ENCODE measurements at places on chromosomes 6 and 20. TPM values are rescaled to one million over a fixed set of nuclear protein-coding genes. Genes with fewer than 3 reads are reported as not detected.

Gene PLG
- not detected for total RNA-seq

Gene TGM3
- not detected for total RNA-seq

Gene ULBP3
- total RNA-seq = 11.0 TPM

Gene ANKEF1
- total RNA-seq = 1.8 TPM

Gene HAO1
- total RNA-seq = not detected

Gene SLC22A7
- not detected for total RNA-seq
